Left cardiac atrium (tissue), 4 donors: ENCODE measurements at places on chromosomes 3 and 15.
A peak's percentile ranks its signal among the peaks of the same experiment; 100 is the strongest.

GRCh38 chr15:98120561-98120960 is 160.1 kb downstream of the ARRDC4 start:
- no peak for DNase-seq

- DNase-seq = no peak
Observed at GRCh38 chr3:116233711-116234357, 211.5 kb downstream of the LSAMP start.

DNA sequence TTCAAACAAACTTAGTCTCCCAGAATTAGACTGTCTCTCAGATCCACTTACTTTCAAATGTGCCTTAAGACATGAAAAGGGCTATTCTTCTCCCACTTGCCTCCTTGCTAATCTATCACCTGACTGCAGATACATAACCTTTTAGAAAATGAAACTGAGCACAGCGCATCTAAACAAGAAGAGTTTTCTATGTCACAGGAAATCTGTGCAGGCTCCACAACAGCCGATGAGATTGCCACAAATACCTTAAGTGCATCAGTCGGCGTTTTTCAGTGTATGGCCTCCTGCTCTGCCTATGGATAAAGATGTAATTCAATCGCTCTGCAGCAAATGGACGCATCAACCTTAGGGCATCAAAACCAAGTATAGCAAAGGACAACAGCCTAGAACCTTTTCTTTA is 544.2 kb downstream of the FOXP1 start:
- DNase-seq = no peak

DNA sequence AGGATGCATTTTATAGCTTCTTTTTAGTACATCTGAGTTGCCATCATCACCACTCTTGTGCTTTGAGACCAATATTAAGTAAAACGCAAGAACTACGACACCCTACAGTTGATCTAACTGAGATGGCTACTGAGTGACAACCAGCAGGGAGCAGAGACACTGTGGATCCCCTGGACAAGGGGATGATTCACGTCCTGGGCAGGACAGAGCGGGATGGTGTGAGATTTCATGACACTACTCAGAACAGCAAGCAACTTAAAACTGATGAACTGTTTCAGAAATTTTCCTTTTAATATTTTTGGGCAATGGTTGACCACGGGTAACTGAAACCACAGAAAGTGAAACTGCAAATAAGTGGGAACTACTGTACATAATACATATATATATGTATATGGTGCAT is 299.2 kb downstream of the ADAMTS17 start:
- DNase-seq = no peak

DNA sequence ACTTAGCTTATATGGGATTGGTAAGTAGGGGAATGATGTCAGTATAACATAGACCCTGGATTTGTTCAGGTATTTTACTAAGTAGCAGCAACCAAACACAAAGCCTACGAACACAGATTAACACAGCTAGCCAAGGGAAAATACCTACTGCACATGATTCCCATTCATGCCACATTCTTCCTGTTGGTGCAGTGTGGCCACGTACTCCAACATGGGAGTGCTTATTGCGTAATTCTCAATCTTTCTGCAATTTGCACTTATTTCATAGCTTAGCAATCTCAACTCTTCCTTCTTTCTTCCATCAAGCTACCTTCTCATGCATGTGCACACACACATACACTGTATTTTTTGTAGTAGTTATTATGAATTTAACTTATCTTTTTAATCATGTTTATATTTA is 186.8 kb downstream of the IL5RA start:
- no peak for DNase-seq

DNA sequence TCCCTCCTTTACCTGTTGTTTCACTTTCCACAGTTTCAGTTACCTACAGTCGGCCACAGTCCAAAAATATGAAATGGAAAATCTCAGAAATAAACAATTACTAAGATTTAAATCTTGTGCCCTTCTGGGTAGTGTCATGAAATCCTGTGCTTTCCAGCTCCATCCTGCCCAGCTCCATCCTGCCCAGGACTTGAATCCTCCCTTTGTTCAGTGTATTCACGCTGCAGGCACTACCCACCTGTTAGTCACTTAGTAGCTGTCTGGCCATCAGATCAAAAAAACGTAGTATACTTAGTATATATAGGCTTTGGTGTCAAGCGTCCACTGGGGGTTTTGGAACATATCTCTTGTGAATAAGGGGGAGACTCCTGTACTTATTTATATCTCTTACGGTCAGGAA is 329.0 kb upstream of the SEMA6D start:
- DNase-seq = no peak

GRCh38 chr15:81851757-81852156 is 194.1 kb downstream of the MEX3B start:
- DNase-seq = no peak

DNA sequence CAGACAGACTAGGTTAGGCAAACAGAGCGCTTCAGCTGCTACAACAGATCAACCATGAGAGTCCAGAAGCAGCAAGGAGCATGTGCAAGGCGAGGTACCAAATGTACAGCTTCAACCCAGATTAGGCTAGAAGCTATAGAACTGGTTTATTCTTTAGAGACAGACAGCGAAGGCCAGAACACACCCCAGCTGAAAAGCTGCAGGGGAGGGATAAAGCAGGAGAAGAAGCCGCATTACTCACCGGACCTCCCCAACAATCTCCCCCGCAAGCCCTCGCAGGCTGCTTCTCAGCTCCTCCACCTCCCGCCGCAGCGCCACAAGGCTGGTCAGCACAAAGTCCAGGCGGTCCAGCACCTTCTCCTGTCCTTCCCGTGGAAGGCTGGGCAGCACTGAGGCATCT is 3.3 kb downstream of the RMDN3 start:
- DNase-seq = no peak

GRCh38 chr3:133258358-133258757 is 141.5 kb upstream of the BFSP2 start:
- no peak for DNase-seq

GRCh38 chr3:123749711-123750110 is 134.4 kb downstream of the MYLK start:
- no peak for DNase-seq

DNA sequence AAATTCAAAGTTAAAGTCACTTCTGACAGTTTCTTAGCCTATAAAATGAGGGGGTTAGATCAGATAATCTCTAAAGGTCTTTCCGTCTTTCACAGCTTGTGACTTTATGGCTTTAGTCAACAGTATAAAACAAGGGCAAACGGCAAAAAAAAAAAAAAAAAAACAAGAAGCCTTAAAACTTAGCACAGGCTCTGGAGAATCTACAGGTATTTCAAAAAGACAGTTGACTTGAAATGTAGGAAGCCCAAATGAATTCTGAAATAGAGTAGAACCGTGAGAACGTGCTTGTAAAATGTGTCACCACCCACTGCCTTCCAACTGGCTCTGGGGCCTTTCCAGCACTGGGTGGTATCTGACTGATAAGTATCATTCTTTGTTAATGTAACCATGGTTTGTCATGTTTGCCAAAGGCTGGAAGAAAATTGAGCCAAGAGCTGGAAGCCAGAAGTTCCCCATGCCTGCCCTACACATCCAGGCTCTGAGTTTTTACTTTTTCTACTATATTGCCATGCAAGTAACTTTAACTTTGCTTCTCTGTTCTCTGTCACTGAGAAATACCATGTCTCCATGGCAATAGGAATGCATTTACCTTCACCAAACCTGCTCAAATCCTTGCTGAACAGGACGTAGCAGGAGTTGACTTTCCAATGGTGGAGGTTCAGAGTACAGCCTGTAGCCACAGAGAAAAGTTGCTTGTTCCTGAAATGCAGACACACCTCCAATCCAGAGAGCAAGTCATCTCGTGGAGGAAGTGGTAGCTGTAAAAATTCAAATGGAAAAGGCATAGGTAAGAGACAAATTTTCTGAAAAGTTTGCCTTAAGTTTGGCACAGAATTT is 35.8 kb upstream of the THSD4 start:
- peak; percentile 51 for DNase-seq
